Mesendoderm (in vitro differentiated cells): ENCODE measurements at places on chromosomes 1 and 21.
A peak's percentile ranks its signal among the peaks of the same experiment; 100 is the strongest.

GRCh38 chr21:45998871-45999580 lies 17.5 kb downstream of the COL6A1 start:
- no peak for DNase-seq

- peak; percentile 83 for DNase-seq
Observed at GRCh38 chr21:30434033-30434631, 4.1 kb downstream of the KRTAP13-4 start.

GRCh38 chr1:233151861-233152260 lies 143.7 kb downstream of the PCNX2 start:
- DNase-seq, result no peak

- peak; percentile 50 for DNase-seq
Observed at GRCh38 chr1:85048296-85049064, at the start of gene MCOLN3. Gene MCOLN3, minus strand, starts transcription at chr1:85048500. Its CDS starts 3,140 bp downstream, at chr1:85045360.

DNA sequence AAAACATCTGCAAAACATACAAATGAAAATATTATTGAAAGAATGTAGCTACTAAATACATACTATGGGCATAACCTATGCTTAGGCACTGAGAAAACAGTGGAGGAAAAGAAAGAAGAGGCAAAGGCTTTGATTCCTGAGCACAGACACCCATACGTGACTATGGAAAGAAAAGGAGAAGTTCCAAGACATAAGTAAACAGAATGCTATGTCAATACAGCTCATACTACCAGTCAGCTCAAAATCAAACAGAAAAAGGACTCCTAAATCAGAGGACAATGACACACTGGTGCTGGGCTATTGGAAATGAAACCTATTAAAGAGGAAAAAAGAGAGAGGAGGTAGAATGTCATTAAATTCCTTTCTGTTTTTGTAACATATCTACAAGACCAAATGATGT lies 225.4 kb downstream of the SMYD3 start:
- DNase-seq, result no peak

- DNase-seq, result no peak
Observed at GRCh38 chr1:219476716-219477115, 136.2 kb downstream of the ZC3H11B start.

DNA sequence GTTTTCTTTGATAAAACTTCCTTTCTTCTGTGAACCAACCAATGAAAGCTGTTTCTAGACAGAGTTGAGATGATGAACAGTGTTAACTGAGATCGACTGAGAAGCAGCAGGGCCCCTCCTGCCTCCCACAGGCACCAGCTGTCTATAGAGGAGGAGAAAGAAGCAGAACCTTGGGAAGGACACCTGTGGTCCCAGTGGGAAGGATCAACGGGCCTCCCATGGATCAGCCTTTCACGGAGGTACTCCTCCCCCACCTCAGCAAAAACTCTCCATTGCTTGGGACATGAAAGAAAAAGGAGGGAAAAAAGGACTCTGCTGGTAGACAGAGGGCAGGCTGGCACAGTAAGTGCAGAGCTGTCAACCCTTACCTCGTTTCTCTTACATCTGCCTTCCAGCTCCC lies 40.5 kb downstream of the PLPPR5 start:
- no peak for DNase-seq

- DNase-seq, result no peak
Observed at GRCh38 chr1:105100102-105100501, 1350.4 kb downstream of the AMY1C start.

- no peak for DNase-seq
Observed at GRCh38 chr21:32597205-32597604, 11.9 kb upstream of the TCP10L start.

GRCh38 chr1:7671676-7672075 lies 99.4 kb upstream of the VAMP3 start:
- DNase-seq, result no peak

GRCh38 chr1:154384650-154385489 lies 20.3 kb upstream of the IL6R start:
- peak; percentile 53 for DNase-seq

GRCh38 chr21:25573409-25574206 lies 33.7 kb downstream of the MRPL39 start:
- DNase-seq, result peak; percentile 26

DNA sequence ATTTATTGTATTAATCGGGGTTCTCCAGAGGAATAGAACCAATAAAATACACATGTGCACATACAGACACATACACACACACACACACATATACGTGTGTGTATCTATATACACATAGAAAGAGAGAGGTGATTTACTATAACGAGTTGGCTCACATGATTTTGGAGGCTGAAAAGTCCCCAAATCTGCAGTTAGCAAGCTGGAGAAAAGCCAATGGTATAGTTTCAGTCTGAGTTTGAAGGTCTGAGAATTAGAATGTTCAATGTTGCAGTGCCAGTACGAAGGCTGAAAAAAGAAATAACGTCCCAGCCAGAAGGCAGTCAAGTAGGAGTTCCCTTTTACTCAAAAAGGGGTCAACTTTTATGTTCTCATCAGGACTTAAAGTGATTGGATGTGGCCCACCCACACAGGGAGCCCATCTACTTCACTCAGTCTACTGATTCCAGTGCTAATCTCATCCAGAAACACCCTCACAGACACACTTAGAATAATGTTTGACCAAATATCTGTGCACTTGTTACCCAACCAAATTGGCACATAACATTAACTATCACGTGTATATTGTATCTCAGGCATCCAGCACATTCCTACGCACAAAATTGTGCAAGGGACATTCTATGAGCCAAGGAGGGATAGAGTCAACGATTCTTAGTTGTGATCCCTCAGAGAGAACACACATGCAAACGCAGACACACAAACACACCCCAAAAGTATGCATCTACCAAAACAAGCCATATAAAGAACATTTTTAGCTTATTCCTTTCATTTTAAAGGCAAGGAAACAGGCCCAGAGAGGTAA lies 195.5 kb upstream of the DUSP10 start:
- no peak for DNase-seq

GRCh38 chr1:162536511-162536910 lies 25.0 kb upstream of the UAP1 start:
- DNase-seq, result no peak

- peak; percentile 50 for DNase-seq
Observed at GRCh38 chr1:205477121-205477758, 21.4 kb upstream of the BLACAT1 start.

DNA sequence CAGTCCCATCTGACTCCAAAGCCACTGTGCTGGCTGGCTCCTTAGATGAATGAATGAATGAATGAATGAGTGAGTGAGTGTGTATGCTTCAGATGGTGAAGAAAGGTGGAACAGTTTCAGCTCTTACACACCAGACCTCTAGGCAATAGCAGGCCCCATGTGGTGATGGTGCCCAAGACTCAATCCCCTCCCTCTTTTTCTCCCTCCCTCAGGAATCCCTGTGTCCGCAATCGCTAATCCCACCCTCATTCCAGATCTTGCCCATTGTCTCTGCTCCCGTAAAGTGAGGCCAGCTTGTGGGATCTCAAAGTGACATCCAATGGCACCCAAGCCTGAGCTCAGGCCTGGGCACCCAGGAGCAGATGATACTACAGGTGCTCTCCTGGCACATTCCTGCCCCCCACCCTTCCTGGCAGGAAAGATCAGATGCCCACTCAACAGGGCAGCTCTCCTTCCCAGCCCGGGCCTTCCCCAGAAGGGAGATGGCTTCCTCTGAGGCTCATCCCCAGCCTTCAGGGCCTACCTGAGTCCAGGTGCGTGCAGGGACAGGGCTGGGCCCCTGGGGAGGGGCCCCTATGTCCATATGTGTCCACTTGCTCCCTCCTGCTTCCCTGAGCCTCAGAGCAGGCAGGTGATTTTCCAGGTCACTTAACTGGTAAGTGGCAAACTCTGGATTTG lies 106.4 kb downstream of the HMGB4 start:
- DNase-seq, result peak; percentile 85

DNA sequence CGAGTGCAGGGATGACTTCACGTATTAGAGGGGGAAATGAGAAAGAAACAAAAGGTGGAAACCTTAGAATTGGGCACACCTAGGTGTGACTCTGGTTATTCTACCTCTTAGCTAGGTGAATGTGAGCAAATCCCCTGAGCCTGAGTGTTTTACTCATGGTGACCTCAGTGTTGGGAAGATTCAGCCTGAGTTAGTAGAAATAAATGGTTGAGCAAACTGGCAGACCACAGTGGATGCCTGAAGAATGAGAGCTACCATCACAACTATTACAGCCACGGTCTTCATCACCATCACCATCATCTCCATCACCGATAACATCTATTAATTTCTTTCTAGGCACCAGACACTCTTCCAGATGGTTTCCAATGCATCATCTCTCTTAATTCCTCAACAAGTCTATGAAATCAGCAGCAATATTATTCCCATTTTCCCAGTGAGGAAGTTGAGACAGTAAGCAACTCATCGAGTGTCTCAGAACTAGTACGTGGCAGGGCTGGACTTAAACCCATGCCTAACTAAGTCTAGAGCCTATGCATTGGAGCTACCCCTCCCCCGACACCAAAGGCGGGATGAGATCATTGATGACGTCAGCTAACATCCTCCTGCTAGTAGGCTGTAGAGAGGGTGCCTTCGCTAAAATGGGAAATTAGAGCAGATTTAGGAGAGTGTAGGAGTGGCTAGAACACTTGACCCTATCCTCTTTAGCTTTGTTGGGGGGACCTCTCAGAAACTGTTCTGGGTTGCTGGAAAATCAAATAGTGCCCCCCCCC lies 7.9 kb upstream of the KAZN start:
- peak; percentile 89 for DNase-seq

GRCh38 chr1:69403756-69404320 lies 163.9 kb upstream of the LRRC7 start:
- no peak for DNase-seq

- no peak for DNase-seq
Observed at GRCh38 chr1:245582026-245582425, 427.2 kb downstream of the KIF26B start.

DNA sequence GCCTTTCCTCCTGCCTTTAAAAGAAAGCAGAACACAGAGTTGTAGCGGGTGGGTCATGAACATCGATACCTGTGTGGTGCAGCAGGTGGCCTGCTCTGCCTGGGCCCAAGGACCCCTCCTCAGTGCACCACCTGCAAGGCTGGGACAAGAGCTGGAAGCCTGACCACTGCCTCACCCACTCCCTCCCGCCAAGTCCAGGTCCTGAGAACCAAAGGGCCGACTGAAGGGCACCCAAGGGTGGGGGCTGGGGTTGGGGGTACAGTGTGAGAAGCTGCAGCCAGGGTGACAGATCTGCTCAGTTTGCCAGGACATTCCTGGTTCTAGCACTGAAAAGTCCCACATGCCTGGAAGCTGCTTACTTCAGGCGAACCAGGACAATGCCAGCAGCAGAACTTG lies 36.1 kb downstream of the NTPCR start:
- no peak for DNase-seq

- DNase-seq, result no peak
Observed at GRCh38 chr1:10504249-10504648, 29.5 kb downstream of the PEX14 start.

- DNase-seq, result no peak
Observed at GRCh38 chr1:236823559-236823958, 28.5 kb downstream of the MTR start.

- DNase-seq, result peak; percentile 51
Observed at GRCh38 chr1:101567582-101568189, 330.9 kb downstream of the S1PR1 start.

GRCh38 chr1:226181996-226182714 lies 4.4 kb downstream of the ACBD3 start:
- DNase-seq, result peak; percentile 46

GRCh38 chr1:59151387-59151761 lies 145.5 kb upstream of the FGGY start:
- no peak for DNase-seq

DNA sequence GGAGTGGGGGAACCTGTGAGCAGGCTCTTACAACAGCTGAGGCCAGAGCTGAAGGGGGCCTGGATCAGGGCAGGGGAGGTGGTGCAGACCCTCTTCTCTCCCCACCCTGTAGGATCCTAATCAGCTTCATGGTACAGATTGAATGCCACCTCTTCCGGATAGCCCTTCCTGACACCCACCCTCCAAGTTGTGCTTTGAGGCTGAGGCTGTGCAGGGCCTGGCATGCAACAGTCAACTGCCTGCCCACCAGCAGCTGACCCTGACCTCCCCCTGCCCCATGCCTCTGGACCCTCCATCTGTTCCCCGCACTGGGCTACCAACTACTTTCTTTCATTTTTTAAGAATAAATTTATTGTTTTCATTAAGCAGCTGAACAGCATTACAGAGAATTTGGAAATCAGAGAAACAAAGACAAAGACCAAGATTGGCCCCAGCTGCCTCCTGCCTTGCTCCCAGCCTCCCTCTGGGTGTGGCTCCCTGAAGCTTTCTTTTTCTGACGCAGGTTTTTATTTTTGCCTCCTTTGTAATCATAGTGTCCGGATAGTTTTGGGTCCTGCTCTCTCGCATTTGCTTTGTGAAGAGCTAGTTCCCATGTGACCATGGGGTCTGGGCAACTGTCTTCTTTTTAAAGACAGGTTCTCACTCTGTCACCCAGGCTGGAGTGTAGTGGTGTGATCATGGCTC lies 12.8 kb downstream of the ZNF362 start:
- no peak for DNase-seq

DNA sequence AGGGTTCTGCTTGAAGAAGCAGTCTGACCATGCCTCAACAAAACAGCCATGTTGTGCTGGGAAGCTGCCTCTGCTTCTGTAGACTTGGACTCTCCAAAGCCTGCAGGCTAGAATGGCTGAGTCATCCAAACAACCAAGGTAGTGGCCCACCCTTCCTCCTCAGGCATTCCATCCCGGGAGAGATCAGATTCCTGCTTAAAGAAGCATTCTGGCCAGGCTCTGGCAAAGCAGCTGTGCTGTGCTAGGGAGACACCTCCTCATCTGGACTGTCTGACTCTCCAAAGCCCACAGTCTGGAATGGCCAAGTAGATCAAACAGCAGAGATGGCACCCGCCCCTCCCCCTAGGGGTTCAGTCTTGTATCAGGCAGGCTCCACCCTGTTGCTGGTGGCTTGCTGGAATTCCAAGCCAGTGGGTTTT lies 38.3 kb upstream of the F3 start:
- peak; percentile 97 for DNase-seq

DNA sequence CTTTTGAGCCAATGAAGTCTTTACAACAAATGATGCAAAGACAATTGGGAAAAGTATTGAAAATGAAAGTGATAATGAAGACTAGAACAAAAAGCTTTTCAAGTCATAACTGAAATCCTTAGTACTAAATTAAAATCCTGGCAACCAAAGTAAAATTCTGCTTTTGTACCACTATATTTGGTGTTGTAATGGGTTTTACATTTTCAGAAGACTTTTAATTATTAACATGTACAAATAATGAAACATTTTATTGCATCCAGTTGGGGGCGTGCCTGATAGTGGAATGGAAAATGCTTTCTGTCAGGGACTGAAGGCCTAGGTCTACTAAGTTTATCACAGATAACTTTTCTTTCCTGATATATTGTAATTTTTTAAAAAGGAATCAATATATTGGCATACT lies 89.4 kb downstream of the SDCCAG8 start:
- no peak for DNase-seq

DNA sequence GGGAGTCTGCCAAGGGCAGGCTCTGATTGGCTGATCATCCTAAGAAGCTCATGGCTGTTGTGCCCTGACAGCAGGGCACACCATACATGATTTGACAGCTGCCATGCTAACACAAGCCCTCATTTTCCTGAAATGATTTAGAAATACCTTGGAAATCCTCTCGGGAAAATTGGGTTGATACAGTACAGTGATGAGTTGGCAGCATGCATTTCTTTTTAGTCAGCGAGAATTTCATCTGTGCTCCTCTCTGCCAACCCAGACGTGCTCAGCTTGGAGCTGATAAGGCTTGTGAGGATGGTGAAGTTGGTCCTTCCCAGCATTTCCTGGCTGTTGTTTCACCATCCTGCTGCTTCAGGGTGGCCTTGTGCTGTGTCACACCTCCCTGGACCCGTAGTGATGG lies 22.6 kb upstream of the KCNQ4 start:
- no peak for DNase-seq
